ENCODE measurements at places on chromosomes 3 and 15. TPM values are rescaled to one million over a fixed set of nuclear protein-coding genes. Genes with fewer than 3 reads are reported as not detected.

GOLGA8S gene
- total RNA-seq = 0.80 TPM

SLC22A14 gene
- not detected for total RNA-seq

NDUFB4 gene
- total RNA-seq = 128 TPM

GSK3B gene
- total RNA-seq = 40.8 TPM

DUOXA2 gene
- total RNA-seq = not detected
